ENCODE measurements at places on chromosomes 4 and X.

DNA sequence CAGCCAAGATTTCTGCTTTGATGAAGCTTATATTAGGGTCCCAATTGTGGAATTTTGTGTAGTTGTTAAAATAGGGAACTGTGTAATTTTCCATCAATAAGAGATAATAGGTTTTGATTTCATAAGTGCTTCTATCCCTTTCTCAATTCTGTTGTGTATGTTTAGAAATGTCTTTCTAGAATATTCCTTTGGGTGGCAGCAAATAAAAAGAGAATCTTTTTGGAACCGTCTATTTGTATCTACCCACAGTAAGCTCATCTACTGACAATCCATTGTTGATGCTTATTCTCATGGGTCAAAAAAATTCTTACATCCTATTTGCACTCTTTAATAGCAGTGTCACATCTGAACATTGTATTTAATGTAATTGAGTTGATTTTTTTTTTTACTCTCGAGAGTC is 61.7 kb downstream of the TMA16 start:
- no peak for DNase-seq

- no peak for DNase-seq
These were observed 20.4 kb upstream of the TLR2 start for GRCh38 chr4:153663667-153664066.

DNA sequence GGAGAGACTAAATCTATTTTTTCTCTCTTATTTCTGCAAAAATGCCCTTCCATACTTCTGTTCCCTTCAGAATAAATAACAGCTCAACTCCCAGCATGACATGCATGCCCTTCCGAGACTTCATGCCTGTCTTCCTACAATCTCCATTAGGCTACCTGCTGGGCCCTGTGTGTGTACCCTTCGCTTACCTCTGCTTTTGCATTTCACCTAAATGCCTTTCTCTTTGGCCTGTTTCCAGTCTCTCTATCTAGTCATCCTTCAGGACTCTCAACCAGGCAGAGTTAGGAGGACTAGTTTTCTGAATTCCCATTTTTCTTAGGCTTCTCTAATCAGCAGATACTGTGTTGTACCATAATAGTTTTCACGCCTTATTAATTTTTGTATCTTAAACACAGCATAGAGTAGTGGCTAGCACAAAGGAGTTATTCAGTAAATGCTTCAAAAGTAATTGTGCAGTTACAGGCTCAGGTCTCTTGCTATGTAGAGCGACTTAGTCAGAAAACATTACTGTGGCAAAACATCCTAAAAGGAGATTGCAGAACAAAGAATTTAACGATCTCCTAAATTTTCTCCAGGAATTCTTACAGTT is 20.5 kb downstream of the SEPTIN11 start:
- DNase-seq: no peak

- no peak for DNase-seq
These were observed 72.9 kb upstream of the SPIN4 start for GRCh38 chrX:63424063-63424462.

- DNase-seq: no peak
These were observed 254.2 kb downstream of the ADAMTS3 start for GRCh38 chr4:72314869-72315268.
